ENCODE measurements at places on chromosomes 5 and 9. TPM values are rescaled to one million over a fixed set of nuclear protein-coding genes. Genes with fewer than 3 reads are reported as not detected.
A peak's percentile ranks its signal among the peaks of the same experiment; 100 is the strongest.

- H3K4me3 ChIP-seq = no peak overlapping the region
- DNase-seq = no peak
- H3K27ac ChIP-seq = no peak overlapping the region
Observed at GRCh38 chr5:95048628-95049027, 236.3 kb downstream of the MCTP1 start.

- H3K27me3 ChIP-seq = no peaks in the 10 kb centered on the region
- peak; percentile 20 for DNase-seq
- no peak overlapping the region for H3K27ac ChIP-seq
- H3K4me1 ChIP-seq = no peaks in the 10 kb centered on the region
- peaks cover 40% of the 10 kb centered on the region for H3K36me3 ChIP-seq
- no peak overlapping the region for H3K4me3 ChIP-seq
Observed at GRCh38 chr9:306907-307306, 92.2 kb downstream of the DOCK8 start.

- H3K36me3 ChIP-seq = no peaks in the 10 kb centered on the region
- H3K4me1 ChIP-seq = no peaks in the 10 kb centered on the region
- H3K27ac ChIP-seq = no peak overlapping the region
- no peak for DNase-seq
Observed at GRCh38 chr5:2184026-2184366, 301.3 kb upstream of the IRX4 start.

The TLX3 gene
- total RNA-seq = not detected

The RASEF gene
- total RNA-seq = not detected

GRCh38 chr9:86772635-86772993, 174.7 kb downstream of the GAS1 start:
- no peaks in the 10 kb centered on the region for H3K36me3 ChIP-seq
- H3K27ac ChIP-seq = no peak overlapping the region
- DNase-seq = no peak
- no peak overlapping the region for H3K4me3 ChIP-seq

DNA sequence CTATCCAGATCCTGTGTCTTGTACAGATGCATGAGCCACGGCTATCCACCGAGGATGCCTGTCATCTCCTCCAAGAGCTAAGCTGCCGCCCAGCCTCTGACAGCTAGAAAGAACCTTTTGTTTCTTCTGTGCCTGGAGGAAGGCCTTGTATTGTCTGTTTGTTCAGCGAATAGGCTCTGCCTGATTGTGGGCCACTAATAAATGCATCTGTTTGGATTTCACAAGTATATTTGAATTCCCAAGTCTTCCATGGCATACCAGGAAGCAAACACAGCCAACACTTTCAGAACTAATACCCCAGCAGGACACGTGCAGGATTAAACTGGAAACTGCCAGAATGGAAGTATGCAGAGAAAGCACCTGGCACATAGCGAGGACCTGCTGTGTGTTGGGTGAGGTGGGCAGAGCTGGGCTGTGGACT, 92.7 kb upstream of the NEURL1B start:
- no peaks in the 10 kb centered on the region for H3K36me3 ChIP-seq
- H3K27me3 ChIP-seq = peaks cover 8% of the 10 kb centered on the region
- H3K4me1 ChIP-seq = no peaks in the 10 kb centered on the region
- DNase-seq = no peak
- H3K27ac ChIP-seq = no peak overlapping the region

- no peaks in the 10 kb centered on the region for H3K36me3 ChIP-seq
- H3K27me3 ChIP-seq = peaks cover 3% of the 10 kb centered on the region
- no peak overlapping the region for H3K4me3 ChIP-seq
- no peak overlapping the region for H3K27ac ChIP-seq
- DNase-seq = no peak
Observed at GRCh38 chr5:67581203-67581602, 384.6 kb upstream of the CD180 start.

DNA sequence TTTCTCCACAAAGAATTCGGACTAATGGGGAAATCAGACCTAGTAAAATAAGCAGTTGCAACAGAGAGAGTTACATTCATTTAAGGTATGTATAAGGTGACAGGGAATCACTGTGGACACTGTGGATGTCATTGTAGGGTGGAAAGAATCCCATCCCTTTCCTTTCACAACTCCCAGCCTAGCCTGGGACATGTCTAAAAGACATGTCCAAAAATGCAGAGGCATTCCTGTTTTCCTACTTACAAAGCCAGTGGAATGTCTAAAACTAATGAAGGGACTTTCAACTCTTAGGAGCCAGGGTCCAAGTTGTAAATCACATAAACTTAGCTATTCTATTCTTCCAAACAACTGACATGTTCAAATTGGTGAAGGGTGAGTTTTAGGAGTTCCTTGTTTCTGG, 511.0 kb downstream of the PRELID2 start:
- no peaks in the 10 kb centered on the region for H3K4me1 ChIP-seq
- no peaks in the 10 kb centered on the region for H3K36me3 ChIP-seq
- H3K27ac ChIP-seq = no peak overlapping the region
- no peak overlapping the region for H3K4me3 ChIP-seq

The NUTM2G gene
- not detected for total RNA-seq

DNA sequence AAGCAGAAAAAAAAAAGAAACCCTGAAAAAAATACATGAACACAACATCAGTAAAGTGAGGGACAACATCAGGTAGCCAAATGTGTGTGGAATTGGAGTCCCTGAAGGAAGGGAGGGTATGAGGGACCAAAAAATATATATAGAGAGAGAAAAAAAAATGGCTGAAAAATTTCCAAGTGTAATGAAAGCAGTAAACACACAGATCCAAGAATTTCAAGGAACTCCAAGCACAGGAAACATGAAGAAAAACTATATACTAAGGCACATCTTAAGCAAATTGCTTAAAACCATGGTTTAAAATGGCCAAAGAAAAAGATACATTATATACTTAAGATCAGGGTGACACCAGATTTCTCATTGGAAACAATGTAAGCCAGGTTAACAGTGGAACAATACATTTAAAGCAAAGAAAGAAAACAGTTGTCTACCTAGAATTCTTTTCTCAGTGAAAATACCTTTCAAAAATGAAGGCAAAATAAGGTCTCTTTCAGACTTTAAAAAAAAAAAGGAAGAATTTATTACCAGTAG, 24.4 kb upstream of the ABL1 start:
- DNase-seq = no peak
- H3K27me3 ChIP-seq = peaks cover 4% of the 10 kb centered on the region
- H3K36me3 ChIP-seq = peaks cover 2% of the 10 kb centered on the region
- H3K4me3 ChIP-seq = no peak overlapping the region
- H3K27ac ChIP-seq = no peak overlapping the region

- H3K36me3 ChIP-seq = peaks cover 35% of the 10 kb centered on the region
- no peaks in the 10 kb centered on the region for H3K27me3 ChIP-seq
- peaks cover 69% of the 10 kb centered on the region for H3K4me1 ChIP-seq
Observed at GRCh38 chr9:110066929-110067716, 140.8 kb downstream of the C9orf152 start.

DNA sequence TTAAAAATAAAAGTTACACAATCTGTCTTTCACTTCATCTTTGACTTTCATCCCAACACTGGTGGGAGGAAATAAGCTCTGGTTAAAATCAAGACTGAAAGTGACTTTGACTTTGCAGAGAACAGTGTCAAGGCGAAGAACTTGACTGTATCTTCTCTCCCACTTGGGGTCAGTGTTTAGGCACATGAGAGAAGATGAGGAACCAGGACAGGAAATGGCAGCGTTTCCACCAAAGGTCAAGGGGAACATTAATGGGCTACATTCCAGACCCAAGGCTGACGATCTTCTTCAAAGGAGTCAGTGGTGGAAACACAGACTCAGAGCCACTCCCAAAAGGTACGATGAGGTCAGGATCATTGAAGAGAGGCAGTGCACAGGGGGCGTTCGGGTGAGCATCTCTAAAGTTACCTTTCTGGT, 409.5 kb downstream of the ARHGEF28 start:
- DNase-seq = no peak
- no peak overlapping the region for H3K27ac ChIP-seq
- no peak overlapping the region for H3K4me3 ChIP-seq

The CATSPER3 gene
- 0.81 TPM for total RNA-seq

The TNFSF8 gene
- 207 TPM for total RNA-seq

DNA sequence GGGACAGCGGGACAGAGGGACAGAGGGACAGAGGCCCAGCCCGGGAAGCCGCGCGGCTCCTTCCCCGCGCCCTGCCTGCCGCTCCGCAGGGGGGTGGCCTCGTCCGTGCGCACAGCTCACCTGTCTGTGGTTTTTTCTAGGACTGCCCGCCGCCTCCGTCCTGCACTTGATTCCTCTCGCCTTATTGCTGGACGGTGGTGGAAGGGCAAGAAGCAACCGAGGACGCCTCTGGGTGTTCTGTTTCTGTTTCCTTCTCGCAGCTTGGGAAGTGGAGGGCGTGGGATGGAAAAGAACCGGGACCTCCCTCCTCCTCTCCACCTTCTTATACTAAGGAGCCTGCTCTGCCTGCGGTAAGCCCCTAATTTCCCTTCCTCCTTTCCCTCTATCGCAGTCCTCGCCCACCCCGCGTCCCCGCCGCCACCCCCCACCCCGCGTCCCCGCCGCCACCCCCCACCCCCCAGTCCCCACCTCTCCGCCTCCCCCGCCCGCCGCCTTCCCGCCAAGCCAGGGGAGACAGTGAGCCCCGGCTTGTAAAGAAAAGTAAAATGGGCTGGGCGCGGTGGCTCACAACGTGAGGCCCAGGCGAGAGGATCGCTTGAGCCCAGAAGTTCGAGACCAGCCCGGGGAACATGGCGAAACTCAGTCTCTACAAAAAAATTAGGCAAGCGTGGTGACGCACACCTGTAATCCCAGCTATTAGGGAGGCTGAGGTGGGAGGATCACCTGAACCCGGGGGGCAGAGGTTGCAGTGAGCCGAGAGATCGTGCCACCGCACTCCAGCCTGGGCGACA, 9.6 kb upstream of the FLT4 start:
- H3K27ac ChIP-seq = no peak overlapping the region
- H3K27me3 ChIP-seq = peaks cover 25% of the 10 kb centered on the region
- no peak for DNase-seq
- H3K4me3 ChIP-seq = no peak overlapping the region

- no peak for DNase-seq
- no peak overlapping the region for H3K27ac ChIP-seq
- peaks cover 47% of the 10 kb centered on the region for H3K36me3 ChIP-seq
- H3K27me3 ChIP-seq = no peaks in the 10 kb centered on the region
Observed at GRCh38 chr5:169798438-169798837, 161.4 kb downstream of the DOCK2 start.

The CACNA1B gene
- total RNA-seq = not detected

GRCh38 chr9:136875155-136875554, 9.0 kb upstream of the EDF1 start:
- no peaks in the 10 kb centered on the region for H3K27me3 ChIP-seq
- peaks cover 8% of the 10 kb centered on the region for H3K4me1 ChIP-seq
- DNase-seq = no peak
